ENCODE measurements at places on chromosomes 2 and 18.

DNA sequence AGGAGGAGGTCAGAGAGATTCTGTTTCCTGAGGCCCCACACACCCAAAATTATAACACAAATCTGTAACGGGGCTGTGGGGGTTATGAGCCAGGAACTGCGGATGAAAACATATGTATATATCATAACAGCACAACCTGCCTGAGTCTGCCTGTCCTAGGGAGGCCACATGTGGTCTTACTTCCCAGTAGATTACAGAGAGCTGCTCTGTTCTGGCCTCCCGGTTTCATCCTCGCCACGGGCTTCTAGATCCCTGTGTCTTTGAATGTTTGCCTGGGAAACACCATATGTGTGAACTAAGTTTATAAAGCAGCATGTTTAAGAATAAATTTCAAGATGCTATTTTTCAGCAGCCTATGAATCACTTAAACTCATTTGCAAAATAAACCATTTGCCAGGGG is 124.0 kb downstream of the TMEM200C start:
- no peak for DNase-seq

- no peak for DNase-seq
Observed at GRCh38 chr2:216392945-216393840, 19.1 kb upstream of the SMARCAL1 start.

GRCh38 chr2:95333888-95334338 is 36.8 kb downstream of the KCNIP3 start:
- DNase-seq = no peak

DNA sequence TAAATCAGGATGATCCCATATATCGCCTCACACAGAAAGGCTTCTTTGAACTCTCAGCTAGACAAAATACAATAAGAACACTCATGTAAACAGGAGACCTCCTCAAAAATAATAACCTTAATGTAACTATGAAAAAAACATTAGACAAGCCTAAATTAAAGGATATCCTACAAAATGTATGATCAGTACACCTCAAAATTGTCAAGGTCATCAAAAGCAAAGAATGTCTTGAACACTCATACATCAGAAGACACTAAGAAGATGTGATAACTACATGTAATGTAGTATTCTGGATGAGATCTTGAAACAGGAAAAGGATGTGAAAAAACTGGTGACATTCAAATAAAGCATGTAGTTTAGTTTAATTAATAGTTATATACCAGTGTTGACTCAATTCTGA is 616.8 kb upstream of the ZEB2 start:
- DNase-seq = no peak

DNA sequence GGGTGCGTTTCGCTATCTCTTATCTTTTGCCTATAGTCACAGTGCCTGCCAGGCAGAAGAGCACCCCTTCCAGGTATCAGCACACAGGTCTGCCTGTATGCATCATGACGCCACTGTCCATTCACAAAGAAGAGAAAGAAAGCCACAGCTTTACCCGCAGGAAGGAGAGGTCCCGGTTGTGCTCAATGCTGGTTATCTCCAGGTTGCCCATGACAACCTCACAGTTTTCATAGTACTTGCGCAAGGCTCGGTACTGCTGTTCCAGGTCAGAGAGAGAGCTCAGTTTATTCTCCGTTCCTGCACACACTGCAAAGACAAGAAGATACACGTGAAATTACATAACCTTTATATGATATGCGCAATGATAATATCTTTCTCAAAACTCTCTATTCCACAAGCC is 414.0 kb downstream of the ERBB4 start:
- DNase-seq = no peak

DNA sequence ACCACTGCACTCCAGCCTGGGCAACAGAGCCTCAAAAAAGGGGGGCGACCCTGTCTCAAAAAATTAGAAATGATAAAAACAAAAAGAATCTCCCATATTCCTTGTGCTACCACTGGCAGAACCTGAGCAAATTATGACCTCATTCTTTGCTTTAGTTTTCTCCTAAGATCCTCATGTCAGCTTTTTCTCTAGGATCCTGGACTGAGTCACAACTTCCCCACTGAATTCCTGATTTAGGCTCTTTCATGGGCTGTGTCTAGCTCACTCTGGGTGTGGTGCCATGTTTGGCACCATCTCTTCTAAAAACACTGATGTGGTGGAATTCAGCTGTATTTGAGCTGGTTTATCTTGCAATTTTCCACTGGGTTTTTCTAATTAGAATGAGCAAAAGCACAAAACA is 37.1 kb downstream of the EXOC6B start:
- DNase-seq = no peak

GRCh38 chr18:36511791-36512352 is 214.4 kb downstream of the FHOD3 start:
- DNase-seq = no peak

- DNase-seq = no peak
Observed at GRCh38 chr2:134599236-134599635, 119.6 kb downstream of the TMEM163 start.

DNA sequence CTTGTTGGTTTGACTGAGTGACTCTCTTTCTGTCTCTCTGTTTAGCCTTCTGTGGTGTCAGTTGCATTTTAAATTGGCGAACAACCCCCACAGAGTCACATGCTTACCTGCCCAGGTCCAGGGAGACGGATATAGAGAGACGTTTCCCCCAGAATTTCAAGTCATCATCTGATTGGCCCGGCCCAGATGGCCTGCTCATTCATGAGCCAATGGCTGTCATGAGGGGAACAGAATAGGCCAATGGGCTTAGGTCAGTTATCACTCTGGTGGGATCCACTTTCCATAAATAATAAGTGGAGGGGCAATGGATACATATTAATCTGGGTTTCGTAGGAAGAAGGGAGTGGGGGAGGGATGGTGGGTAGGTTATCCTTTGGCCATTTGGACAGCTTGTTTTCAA is 150.0 kb upstream of the SPRED2 start:
- no peak for DNase-seq

GRCh38 chr2:197707316-197708213 is 2.4 kb downstream of the MARS2 start:
- DNase-seq = no peak

- DNase-seq = no peak
Observed at GRCh38 chr18:61953161-61953560, 60.4 kb upstream of the RNF152 start.

DNA sequence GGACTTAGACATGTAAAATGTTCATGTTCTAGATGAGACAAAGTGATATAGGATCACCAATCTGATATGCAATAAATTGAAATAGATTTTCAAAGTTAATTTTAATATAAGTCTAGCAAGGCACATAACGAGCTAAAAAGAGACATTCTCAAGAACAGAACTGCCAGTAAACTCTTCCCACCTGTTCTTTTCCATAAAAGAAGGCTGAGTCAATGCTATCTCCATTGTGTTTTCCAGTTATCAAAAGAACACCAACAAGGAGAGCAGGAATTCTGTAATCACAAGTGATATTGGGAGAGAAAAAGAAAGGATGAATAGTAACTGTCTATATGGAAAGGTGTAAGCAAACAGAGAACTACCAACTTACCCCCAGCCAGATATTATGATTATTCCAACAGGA is 25.6 kb downstream of the GPR155 start:
- DNase-seq = no peak

GRCh38 chr2:27071990-27072830 is 756 bp upstream of the OST4 start:
- DNase-seq = no peak

DNA sequence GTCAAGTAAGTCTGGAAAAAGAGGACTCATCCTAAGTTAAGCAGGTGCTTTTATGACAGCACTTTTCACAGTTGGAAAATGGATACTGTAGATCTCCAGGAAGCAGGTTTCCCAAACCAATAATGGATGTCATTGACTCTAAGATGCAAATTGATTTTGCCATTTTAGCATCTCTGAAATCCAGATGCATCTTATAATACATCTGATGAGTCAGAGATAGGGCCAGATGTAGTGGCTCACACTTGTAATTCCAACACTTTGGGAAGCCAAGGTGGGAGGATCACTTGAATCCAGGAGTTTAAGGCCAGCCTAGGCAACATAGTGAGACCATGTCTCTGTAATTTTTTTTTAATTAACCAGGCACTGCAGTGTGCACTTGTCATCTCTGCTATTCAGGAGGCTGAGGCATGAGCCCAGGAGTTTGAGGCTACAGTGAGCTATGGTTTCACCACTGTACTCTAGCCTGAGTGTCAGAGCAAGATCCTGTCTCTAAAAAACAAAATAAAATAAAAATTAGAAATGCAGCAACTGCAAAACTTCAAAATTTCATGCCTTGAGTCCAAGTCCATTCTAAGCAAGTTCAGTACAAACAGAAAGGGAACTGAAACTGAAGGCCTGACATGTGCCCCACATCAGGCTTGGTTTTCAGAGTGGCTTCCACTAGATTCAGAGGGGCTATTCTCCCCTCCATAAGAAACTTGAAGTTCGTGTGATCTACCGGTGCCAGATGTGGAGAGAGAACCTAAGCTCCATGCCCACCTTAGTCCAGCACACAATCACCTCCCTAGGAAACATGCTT is 267.8 kb upstream of the NCKAP5 start:
- no peak for DNase-seq

- no peak for DNase-seq
Observed at GRCh38 chr2:190916829-190917228, 36.2 kb downstream of the GLS start.

DNA sequence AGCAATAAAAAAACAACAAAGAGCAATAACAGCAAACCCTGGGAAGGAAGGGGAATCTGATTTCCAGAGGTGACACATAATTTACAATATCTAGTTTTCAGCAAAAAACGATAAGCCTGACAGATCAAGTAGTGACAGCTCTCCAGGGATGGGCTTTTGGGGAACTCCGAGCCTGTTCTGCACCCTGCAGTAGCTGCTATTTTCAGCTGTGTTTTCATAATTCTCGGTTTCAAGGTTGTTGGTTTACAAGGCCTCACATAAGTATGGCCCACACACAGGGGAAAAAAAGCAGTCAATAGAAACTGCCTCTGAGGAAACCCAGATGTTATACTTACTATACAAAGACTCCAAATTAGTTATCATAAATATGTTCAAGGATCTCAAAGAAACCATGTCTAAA is 67.7 kb upstream of the CTLA4 start:
- DNase-seq = no peak

- no peak for DNase-seq
Observed at GRCh38 chr2:169362118-169362893, at the start of gene LRP2. Gene LRP2 (minus strand): TSS chr2:169362534. CDS start chr2:169362399, 135 bp downstream.

DNA sequence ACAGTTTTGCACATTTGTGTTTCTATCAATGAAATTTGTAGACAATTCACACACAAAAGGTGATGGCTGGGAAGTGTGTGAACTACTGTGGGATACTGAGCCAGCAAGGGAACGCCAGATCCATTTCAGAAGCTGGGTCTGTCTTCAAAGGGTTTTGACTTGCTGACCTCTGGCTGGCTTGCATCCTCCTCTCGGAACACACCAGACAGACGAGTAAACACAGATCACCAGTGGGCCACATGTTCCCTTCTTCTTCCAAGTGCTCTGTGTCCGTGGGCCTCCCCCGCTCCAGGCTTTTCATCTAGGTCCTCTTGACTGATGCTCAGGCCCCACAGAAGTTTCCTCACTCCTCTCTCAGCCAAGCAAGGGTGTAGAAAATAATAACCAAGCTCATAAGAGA is 122.2 kb upstream of the OSR1 start:
- DNase-seq = no peak

Data from activated CD8-positive, alpha-beta memory T cell treated with anti-CD3 and anti-CD28 coated beads for 1 hour (primary cell).